ENCODE measurements at places on chromosomes 16 and 17.

DNA sequence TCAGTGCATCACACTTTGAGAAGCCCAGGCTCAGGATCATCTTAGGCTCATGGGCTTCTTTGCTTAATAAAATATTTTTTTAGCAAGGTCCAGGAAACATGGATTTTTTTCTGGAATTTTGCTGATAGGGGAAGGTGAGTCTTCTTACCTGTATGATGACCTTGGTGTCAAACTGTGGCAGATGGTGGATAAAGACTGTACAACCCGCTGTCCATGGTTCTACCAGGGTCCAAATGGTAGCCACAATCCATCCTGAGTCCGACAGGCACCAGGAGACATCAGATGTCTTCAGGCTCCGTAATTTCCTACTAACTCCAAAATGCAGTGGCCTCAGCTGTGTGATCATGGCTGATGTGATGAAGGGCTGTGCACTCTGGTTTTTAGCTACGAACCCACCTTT is 27.8 kb downstream of the ACSM1 start:
- no peak for DNase-seq

DNA sequence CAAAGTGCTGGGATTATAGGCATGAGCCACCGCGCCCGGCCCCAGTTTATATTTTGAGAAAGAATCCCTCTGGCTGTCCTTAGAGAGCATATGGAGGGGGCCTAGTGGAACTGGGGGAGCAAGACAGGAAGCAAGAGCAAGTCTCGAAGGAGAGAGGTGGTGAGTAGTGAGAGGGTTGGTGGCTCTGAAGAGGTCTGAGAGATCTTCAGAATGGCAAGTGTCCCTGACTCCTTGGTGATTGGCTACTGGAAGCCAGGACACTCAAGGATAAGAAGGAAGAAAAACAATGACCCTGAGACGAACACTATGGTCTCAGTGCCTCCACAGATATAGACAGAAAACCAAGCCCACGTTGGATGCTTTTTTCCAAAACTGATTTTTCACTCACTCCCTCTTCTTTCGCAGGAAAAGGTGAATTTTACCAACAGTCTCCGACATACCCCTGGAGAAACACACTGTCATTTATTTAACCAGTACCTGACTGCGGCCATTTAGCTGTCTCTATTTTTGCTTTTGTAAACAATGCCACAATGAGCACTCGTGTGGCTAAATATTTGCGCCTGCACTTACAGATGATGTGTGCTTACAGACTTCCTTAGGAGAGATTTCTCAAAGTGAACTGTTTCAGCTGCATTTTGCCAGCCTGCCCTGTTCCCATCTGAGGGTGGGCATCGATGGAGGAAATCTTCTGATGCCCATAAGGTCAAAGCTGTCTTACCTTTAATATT is 15.9 kb upstream of the DOK4 start:
- DNase-seq: no peak

DNA sequence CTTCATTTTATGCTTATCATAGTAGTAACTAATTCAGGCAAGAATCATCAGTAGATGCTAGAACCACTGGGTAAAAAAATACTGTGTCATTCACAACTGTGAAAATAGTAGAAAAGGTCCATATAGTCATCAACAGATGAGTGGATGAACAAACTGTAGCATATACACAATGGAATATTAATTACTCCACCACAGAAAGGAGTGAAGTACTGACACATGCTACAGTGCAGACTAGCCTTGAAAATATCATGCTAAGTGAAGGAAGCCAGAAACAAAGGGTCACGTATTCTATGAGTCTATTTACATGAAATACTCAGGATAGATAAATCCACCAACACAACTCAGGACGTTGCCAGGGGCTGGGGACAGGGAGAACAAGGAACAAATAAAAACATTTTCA is 13.3 kb downstream of the USP22 start:
- no peak for DNase-seq

GRCh38 chr17:48469227-48469626 is 39.2 kb upstream of the SKAP1 start:
- DNase-seq: no peak

DNA sequence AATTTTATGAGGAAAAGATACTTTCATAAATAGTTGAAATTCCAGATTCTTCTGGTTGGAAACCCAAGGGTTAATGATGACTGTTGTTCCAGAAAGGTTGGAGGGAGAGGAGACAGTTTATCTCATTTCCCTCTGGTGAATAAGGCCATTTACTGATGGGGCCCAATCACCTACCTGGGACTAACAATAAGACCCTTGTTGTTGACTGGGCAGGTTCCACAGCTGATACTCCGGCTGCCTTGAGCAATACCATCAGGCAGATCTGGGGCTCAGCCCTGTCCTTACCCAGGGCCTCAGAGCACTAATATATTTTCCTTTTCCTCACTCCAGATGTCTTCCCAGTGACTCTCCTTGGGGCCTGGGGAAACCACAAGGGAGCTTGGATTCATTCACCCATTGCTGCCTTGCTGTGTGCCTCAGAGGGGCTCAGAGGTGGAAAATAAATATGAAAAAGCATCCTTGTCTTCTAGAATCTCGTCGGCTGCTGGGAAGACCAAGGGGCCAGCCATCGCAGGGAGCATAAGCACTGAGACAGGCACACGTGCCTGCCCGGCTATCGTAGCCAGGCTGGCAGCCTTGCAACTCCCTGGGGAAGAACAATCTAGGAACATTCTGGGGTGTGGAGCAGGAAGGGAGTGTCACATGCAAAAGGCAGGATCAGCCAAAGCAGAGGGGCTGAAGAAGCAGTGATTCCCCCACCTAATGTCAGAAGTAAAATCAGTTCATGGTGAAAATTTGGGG is 54.4 kb downstream of the MPRIP start:
- DNase-seq: peak; percentile 14

DNA sequence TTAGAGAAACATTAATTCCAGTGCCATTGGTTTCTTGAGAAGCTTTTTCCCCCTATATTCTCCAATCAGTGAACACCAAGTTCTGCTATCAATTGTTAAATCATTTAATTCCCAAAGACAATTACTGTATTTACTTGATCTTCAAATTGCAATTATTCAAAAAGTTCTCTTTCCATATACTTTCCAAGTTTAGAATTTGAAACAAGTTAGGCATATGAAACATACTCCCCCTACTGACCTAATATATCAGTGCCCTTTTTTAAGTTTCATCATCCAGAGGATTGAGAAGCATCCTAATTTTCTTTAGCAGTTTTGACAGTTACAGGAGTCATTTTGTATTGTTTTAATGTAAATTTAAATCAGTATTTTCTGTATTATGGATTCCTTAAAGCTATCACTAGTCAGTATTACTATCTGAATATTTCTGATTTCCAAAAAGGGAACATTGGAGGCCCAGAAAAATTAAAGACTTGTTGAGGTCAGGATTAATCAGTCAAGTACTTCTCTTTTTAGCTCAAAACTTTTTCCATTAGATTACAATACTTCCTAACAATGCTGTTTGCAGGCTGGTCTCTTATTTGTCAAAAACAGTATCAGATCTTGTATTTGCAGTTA is 16.3 kb downstream of the MEIOC start:
- DNase-seq: no peak

DNA sequence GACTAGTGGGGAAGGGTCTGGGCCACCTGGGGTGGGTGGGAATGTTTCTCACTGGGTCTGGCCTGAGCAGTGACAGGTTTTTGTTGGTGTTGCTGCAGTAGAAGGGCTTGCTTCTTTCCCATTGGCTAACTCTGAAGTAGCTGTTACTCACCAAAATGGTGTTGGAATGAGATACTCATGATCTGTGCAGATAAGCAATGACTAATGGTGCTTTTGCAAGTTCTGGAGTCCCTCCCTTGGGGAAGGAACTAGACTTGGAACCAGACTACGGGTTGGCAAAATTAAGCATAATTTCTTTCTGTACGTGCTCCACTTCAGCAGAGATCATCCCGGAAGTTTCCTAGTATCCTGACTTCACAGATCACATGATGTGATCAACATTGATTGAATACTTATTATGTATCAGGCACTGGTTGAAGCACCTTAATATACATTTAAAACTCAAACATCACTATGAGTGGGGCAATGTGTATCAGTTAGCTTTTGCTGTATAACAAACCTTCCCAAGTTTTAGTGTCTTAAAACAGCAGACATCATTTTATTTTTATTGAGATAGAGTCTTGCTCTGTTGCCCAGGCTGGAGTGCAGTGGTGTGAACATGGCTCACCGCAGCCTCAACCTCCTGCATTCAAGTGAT is 30.1 kb downstream of the CHP2 start:
- DNase-seq: peak; percentile 18

- no peak for DNase-seq
Observed at GRCh38 chr16:3878610-3879009, 1.9 kb downstream of the CREBBP start.

- DNase-seq: peak; percentile 18
Observed at GRCh38 chr16:78705694-78706093, 606.2 kb downstream of the WWOX start.

DNA sequence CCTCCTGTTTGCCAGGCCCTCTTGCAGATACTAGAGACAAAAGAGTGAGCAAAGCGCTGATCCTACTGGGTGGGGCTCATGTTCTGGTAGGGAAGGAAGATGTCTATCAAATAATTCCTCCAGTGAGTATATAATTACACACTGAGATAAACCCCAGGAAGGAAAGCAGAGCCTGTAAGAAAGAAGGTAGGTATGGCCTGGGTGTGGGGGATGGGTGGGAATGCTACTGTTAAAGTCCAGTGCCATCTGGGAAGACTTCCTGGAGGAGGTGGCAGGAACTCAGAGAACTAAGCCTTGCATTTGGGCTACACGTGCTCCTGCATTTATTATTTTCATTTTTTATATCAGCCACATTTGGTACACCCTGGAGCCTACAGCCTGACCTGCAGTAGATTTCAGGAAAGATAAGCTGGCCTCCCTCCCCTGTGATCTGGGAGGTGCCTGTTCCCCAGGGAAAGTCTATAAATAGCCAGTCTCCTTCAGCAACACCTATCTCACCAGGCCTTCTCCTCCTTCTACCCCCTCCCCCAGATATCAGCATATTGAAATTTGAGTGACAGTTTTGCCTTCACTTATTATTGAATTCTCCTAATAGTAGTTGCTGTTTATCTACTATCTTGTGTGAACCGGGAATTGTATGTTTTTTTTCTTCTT is 11.5 kb downstream of the ATP2C2 start:
- no peak for DNase-seq

- DNase-seq: peak; percentile 56
Observed at GRCh38 chr17:20922128-20922670, 120.6 kb downstream of the USP22 start.

DNA sequence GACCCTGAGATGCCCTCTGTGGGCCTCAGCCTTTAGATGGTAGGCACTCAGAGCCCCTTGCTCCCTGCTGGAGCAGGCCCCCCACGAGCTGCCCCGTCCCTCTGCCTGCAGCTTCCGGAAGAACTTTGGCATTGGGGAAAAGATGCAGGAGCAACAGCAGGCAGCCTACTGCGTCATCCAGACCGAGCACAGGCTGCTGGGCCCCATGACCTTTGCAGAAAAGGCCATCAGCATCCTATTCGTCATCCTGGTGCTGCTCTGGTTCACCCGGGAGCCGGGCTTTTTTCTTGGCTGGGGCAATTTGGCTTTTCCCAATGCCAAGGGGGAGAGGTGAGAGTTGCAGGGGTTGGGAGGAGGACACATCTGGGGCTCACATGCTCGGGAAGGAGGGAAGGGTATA is 12.7 kb upstream of the FOXN1 start:
- DNase-seq: no peak

DNA sequence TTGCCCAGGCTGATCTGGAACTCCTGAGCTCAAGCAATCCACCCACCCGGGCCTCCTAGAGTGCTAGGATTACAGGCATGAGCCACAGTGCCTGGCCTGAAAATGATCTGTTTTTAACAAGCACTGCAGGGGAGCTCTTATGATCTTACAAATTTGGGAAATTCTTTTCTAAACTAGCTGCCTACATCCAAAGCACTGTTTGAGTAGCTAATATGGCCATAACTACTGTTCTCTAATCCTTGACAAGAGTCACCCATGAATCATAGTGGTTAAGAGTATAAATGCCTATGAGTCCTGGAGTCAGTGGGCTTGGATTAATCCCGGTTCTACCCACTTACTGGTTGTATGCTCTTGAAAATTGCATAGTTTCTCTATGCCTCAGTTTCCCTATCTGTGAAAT is 1.4 kb upstream of the CPPED1 start:
- no peak for DNase-seq

GRCh38 chr17:83055911-83056582 is 23.4 kb upstream of the METRNL start:
- peak; percentile 88 for DNase-seq

GRCh38 chr17:76208120-76208519 is 32.2 kb downstream of the RNF157 start:
- no peak for DNase-seq

DNA sequence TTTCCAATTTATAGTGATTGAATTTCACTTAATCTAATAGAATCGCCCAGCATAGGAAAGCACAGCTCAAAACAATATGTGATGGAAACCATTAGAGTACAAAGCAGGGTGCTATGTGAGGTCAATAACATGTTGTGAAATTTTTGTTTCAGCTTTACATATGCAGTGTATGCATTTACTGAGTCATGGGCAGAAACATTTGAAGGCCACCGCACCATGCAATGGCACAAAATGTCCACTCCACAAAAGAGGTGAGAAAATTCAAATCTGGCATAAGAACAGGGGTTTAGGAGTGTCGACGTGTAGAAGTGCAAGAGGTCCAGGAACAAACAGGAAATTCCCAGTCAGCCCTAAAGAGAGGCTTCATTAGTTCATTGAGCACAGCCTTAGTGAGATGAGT is 131.2 kb downstream of the ANKFN1 start:
- DNase-seq: no peak

DNA sequence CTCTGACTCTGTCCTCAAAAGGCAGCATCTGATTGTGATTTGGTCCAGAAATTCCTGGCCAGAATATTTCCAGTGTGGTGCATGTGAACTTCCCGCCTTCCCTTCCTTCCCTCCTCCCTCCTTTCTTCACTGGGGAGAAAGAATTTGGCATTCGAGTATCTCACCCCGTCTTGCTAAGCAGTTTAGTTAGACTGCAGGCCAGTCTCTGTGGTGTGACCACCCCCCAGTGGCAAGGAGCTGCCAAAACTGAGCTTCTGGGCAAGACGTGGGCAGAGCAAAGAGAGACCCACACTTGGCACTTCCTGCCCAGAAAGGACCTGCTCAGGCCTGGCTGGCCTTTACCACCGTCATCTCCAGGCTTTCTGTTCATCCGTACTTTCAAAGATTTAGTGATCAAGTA is 36.4 kb downstream of the SNX20 start:
- peak; percentile 12 for DNase-seq

DNA sequence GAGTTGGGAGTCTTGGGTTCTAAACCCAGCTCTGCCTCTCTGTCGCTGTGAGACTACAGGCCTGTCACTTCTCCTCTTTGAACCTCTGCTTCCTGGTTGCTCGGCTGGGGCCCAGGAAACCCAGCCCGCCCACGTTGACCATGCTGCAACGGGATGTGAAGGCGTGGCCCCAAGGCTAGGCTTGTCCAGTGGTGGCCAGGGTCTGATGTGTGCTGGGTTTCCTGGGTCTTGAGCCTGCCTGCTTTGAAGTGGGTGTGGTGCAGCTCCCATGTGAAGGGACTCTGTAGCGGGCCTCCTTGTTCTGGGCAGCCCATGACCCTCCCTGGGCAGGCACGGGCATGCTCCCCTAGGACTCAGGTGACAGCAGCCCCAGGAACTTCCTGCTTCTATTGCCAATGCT is 82.3 kb downstream of the SDR42E1 start:
- no peak for DNase-seq

GRCh38 chr17:72987166-72987565 is 105.3 kb downstream of the SLC39A11 start:
- DNase-seq: no peak

- no peak for DNase-seq
Observed at GRCh38 chr17:73039282-73039681, 53.2 kb downstream of the SLC39A11 start.

All from astrocyte (in vitro differentiated cells and primary cell).